ENCODE measurements at places on chromosomes 11 and 22.

GRCh38 chr11:118882491-118882890 is 1.2 kb upstream of the CXCR5 start:
- DNase-seq: no peak

GRCh38 chr11:125300791-125301218 is 136.3 kb downstream of the PKNOX2 start:
- no peak for DNase-seq

DNA sequence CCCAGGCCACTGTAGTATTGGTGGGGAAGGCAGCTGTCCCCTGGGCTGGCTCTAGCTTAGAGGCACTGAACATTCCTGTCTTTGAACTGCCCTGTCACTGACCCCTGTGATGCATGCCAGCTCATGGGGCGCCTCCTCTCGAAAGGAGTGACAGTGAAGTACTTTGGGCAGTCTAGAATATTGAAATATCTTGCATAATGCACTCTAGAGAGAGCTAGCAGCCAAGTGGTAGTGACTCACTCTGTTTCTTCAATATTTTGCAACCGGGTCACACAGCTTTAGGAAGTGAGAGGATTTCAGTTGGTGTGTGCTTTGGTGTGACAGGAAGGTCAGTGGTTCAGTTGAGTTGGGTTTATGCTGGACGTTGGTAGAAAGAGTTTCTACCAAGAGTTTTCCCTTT is 35.5 kb upstream of the ST14 start:
- no peak for DNase-seq

DNA sequence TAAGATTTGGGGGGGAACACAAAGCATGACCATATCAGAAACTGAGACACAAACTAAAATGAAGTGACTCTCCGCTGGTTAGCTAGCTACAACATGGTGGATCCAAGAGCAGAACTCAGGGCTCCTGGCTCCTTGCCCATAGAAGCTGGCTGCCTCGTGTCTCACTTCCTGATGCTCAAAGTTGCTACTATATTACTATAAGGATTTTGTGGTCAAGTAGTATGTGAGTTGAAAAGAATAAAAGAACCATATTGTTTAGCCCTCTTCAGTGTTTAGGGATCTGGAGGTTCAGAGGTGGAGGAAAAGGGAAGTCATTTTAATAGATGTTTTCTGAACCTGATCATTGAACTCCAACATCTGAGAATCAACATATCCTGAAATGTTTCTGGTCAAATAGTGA is 16.9 kb upstream of the SIK2 start:
- no peak for DNase-seq

- no peak for DNase-seq
Observed at GRCh38 chr11:113447621-113448315, 27.4 kb downstream of the DRD2 start.

GRCh38 chr11:102802341-102802740 is 4.4 kb upstream of the MMP1 start:
- no peak for DNase-seq

- no peak for DNase-seq
Observed at GRCh38 chr11:37951996-37952395, 1354.0 kb upstream of the RAG2 start.

GRCh38 chr11:126072801-126073594 is 10.3 kb upstream of the CDON start:
- DNase-seq: no peak

DNA sequence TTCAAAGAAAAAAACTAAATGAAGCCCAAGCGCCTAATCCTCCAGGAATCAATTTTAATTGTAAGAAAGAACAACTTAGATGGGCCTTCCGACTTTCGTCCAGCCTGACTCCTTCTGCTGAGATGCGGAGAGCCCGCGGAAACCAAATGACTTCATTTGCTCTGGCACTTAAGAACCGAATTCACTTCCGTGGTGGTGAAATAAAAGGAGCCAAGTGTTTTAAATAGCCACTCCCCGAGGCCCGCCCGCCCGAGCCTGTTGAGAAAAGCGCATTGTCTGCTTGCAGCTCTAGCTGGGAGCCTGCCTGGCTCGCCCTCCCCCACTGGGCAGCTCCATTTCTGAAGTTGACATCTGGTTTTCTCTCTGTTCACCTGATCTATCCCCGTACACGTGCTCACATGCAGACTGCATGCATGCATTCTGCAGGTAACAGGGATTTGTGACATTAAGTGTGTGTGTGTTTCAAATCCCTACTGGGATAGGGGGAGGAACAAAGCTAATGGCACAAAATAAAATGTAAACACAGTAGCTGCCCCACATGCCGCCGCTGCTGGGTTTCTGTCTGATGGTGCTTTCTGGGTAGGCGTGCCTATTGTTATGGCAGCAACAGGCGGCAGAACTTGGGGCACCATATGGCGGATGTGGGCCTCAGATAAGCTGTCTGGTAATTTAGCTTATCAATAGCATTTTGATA is 6.2 kb downstream of the TEAD1 start:
- DNase-seq: peak; percentile 3

DNA sequence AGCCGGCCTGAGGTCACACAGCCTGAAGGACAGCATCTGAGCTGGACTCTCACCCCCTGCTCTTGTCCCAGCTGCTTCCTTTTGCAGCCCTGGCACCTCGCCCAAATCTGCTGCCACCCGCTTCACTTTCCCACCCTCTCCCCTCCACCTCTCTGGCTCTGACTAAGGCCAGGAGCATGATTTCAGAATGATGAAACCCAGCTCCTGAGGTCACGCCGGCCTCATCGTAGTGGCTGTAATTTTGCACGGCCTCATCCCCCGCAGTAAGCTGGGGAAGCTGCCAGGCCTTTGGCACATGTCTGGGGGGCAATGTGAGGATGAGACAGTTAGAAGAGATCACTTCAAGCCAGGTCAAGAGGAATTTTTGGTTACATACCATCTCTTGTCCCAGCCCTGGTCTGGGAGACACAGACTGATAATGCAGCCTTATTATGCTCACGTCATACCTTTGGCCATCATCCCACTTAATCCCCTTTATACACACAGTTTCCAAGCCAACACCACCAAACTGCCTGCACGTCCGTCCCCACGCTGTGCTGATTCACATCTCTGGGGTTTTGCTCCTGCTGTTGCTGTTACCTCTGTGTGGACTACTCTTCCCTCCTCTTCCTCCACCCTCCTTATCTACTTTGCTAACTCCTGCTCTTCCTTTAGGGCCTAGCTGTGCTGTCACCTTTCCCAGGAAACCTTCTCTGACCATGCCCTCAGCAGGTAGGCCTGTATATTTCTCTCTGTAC is 58.1 kb downstream of the CHRDL2 start:
- no peak for DNase-seq

GRCh38 chr22:30285846-30286200 is 3.5 kb downstream of the CASTOR1 start:
- no peak for DNase-seq

DNA sequence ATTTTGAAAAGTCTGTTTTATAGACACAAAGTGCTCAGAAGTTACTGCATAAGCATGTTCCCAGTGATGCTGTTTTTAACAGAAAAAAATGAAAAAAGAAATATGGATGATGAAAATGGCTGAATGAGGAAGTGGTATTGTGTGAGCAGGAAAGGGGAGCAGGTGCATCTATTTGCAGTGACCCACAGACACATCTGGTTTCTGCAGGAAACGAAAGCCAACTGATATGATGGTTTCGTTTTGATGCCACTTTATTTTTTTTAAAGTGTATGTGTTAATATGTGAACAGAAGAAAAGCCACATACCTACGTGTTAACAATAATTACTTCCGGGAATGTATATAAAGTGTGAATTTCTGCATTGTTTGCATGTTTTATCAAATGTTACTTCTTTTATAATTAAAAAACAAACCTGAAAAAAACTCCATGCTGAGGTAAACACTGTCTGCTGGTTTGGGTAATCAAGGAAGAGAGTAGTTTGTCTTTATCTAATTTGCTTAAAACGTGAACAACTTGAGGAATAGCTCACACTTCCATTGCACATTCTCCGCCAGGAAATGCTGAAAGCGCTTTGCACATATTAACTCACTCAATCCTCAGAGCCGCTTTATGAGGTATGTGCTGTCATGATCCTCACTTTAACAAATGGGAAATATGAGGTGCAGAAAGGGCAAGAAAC is 1335.9 kb downstream of the TBC1D22A start:
- DNase-seq: no peak

DNA sequence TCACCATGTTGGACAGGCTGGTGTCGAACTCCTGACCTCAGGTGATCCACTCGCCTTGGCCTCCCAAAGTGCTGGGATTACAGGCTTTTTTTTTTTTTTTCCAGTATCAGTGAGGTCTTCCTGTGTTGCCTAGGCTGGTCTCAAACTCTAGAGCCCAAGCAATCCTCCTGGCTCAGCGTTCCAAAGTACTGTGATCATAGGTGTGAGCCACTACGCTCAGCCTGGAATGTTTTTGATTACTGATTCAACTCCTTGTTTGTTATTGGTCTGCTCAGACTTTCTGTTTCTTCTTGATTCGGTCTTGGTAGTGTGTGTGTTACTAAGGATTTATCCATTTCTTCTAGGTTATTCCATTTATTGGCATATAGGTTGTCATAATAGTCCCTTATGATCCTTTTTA is 31.3 kb downstream of the NAGA start:
- DNase-seq: no peak

- DNase-seq: no peak
Observed at GRCh38 chr11:121929581-121929980, 186.4 kb downstream of the BLID start.
